K562 (cell line): ENCODE measurements at places on chromosomes 5 and 9. TPM values are rescaled to one million over a fixed set of nuclear protein-coding genes. Genes with fewer than 3 reads are reported as not detected.

Gene IRX4
- total RNA-seq: not detected in 2 replicates

Gene BTNL3
- total RNA-seq: not detected in 2 replicates

Gene ANKRD20A1
- total RNA-seq: 1.2 and 1.8 TPM in 2 replicates

DNA sequence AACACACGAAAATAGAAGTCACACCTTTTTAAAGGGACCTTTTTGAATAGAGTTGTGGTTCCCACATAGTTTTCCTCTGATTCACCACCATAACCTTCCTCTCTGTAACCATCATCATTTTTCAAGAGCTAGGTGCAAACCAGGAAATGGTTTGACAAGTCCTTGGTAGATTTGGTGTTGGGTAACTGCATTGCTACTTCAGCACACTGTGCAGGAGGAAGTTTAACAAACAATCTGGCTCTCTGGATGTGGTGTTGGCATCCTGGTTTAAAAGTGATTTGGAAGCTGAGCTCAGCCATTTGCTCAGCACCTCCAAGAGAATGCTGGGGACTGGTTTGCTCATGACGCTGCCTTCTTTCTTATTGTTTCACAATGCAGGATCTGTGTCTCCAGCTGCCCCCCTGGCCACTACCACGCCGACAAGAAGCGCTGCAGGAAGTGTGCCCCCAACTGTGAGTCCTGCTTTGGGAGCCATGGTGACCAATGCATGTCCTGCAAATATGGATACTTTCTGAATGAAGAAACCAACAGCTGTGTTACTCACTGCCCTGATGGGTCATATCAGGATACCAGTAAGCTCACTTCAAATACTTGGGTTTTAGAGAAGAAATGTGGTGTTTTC, 213.1 kb downstream of the RFK start:
- H3K36me3 ChIP-seq: no peaks in the 10 kb centered on the region
- no peak for DNase-seq
- H3K27me3 ChIP-seq: no peaks in the 10 kb centered on the region

DNA sequence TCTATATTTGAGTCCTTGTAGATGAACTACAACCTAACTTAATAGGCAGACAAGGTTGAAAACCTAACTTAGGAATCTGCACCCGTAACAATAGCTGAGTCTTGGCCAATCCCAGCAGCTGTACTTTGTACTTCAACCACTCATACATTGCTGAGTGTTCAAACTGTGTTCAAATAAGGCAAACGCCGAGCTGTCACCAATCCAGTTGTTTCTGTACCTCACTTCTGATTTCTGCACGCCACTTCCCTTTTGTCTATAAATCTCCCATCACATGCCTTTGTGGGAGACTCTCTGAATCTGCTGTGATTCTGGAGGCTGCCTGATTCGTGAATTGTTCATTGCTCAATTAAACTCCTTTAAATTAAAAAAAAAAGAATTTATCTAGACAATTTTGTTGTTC, 167.8 kb upstream of the TUT7 start:
- no peaks in the 10 kb centered on the region for H3K36me3 ChIP-seq
- no peak overlapping the region for H3K4me3 ChIP-seq
- H3K4me1 ChIP-seq: no peaks in the 10 kb centered on the region
- no peak for DNase-seq

Gene LRRC70
- total RNA-seq: 0.73 and 0.83 TPM in 2 replicates

DNA sequence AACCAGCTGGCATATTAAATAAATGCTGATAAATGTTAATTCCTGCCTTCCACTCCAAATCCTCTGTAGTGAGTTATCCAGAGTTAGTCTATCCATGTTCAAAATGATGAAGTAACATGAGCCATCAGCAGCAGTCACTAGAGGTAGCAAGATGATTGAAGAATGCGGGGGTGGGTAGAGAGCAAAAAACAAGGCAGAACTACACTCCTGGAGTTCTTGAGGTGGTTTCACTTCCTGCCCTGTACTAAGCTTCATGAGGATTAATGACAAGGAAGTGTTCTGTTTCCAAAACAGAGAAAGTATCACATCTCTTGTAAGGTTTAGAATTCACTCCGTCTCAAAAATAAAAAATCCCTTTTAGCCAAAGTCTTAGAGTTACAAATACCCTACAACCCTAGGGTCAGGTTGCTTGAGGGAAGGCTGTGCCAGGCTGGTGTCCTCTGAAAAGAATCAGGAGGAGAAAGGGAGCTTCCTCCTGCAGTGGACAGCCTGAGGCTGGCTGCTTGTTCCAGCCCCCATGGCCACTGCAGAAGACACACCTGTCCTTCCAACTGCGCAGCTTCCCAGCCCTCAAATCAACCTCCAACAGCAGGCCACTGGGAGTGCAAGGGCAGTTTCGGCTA, 180.2 kb downstream of the DENND1A start:
- no peak for DNase-seq
- no peak overlapping the region for H3K27ac ChIP-seq
- no peaks in the 10 kb centered on the region; the same call in 2 of the 3 replicates for H3K36me3 ChIP-seq
- no peaks in the 10 kb centered on the region for H3K4me1 ChIP-seq
- no peaks in the 10 kb centered on the region for H3K27me3 ChIP-seq
- H3K4me3 ChIP-seq: no peak overlapping the region
